PC-9 (cell line): ENCODE measurements at places on chromosomes 2 and 18. TPM values are rescaled to one million over a fixed set of nuclear protein-coding genes. Genes with fewer than 3 reads are reported as not detected.

CFAP210 gene
- 0.96 TPM in 1 of 2 replicates, not detected in the other for total RNA-seq

- DNase-seq, result no peak
- H3K27me3 ChIP-seq, result no peaks in the 10 kb centered on the region
- no peak overlapping the region for H3K27ac ChIP-seq
- no peaks in the 10 kb centered on the region for H3K36me3 ChIP-seq
- H3K4me3 ChIP-seq, result no peak overlapping the region
Measured at GRCh38 chr2:25324905-25325592, 16.7 kb downstream of the DNMT3A start.

DNA sequence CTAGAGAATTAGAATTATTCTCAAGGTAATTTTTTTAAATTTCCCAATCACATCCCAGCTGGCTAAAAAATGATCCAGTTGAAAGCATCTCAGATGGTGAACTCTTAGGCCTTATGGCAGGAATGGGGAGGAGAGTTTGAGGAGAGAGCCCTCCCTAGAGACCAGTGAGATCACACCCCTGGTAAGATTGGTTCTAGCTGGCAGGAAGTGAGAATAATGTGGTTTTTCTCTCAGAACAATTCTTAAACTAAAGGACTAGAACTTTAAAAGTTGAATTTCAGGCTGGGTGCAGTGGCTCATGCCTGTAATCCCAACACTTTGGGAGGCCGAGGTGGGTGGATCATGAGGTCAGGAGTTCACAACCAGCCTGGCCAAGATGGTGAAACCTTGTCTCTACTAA is 120.2 kb downstream of the MYO3B start:
- H3K4me1 ChIP-seq, result no peaks in the 10 kb centered on the region
- no peak for DNase-seq
- H3K27me3 ChIP-seq, result no peaks in the 10 kb centered on the region
- no peak overlapping the region for H3K27ac ChIP-seq

STEAP3 gene
- 23.0 and 26.3 TPM in 2 replicates for total RNA-seq

FAM237A gene
- not detected in 2 replicates for total RNA-seq

GRCh38 chr2:121833358-121833723 is 77.9 kb downstream of the TSN start:
- no peak for DNase-seq
- H3K4me3 ChIP-seq, result no peak overlapping the region
- no peaks in the 10 kb centered on the region for H3K36me3 ChIP-seq

DNA sequence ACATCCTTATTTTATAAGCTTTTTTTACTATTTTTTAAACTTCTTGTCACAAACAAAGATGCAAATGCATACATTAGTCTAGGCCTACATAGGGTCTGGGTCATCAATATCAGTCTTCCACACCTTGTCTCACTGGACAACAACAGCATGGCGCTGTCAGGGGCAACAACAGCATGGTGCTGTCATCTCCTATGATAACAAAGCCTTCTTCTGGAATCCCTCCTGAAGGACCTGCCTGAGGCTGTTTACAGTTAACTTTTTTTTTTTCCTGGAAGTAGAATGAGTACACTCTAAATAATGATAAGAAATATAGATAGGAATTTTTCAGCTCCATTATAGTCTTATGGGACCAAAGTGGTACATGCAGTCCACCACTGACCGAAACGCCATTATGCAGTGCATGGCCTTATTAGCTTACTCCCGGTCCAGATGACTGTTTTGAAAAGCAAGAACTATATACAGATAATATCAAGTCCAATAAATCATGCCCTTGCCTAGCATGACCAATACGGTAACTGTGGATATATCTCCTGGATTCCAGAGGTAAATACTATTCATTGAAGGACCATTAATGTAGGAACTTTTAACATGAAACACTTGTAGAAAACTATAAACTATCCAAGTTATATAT is 38.4 kb downstream of the TCF4 start:
- no peak overlapping the region for H3K4me3 ChIP-seq
- H3K4me1 ChIP-seq, result no peaks in the 10 kb centered on the region
- no peaks in the 10 kb centered on the region for H3K27me3 ChIP-seq
- H3K36me3 ChIP-seq, result no peaks in the 10 kb centered on the region
- no peak for DNase-seq

DNA sequence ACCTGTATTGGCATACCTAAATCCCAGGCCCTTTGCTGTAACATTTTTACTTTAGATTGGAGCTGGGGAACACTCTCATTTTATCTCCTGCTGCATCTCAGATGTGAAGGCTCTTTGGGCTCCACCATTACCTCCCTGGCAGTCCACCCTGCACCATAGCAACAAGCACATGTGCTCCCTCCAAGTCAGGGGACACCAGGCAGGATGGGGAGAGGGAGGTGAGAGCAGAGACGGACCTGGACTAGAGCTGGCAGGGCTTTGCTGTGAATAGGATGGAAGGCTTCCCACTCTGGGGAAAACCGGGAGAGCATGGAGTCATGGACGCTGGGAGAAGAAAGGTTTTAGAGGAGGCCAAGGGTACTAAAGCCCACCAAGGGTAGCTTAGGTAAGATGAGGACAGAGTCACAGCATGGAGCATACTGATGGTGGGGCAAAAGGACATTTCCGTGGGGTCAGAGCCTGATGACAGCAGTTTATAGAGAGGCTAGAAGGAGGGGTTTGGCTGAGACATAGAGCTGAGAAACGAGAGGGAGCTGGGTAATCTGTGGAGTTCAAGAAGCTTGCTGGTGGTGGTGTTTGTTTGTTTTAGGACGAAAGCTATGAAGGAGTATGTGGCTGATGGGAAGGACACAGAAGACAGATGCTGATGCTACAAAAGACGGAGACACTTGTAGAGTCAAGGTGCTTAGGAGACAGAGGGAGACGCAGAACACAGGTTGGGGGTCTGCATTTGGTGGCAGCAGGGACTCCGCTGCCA is 134.8 kb downstream of the COL6A3 start:
- DNase-seq, result no peak
- H3K36me3 ChIP-seq, result no peaks in the 10 kb centered on the region
- H3K27ac ChIP-seq, result no peak overlapping the region
- H3K4me3 ChIP-seq, result no peak overlapping the region
- H3K4me1 ChIP-seq, result peaks cover 15% of the 10 kb centered on the region; the same call in 1 of the 2 replicates

- no peaks in the 10 kb centered on the region for H3K27me3 ChIP-seq
- no peak for DNase-seq
- no peak overlapping the region for H3K27ac ChIP-seq
- H3K4me3 ChIP-seq, result no peak overlapping the region
- no peaks in the 10 kb centered on the region for H3K36me3 ChIP-seq
Measured at GRCh38 chr2:140498360-140498759, 1632.5 kb downstream of the LRP1B start.

DNA sequence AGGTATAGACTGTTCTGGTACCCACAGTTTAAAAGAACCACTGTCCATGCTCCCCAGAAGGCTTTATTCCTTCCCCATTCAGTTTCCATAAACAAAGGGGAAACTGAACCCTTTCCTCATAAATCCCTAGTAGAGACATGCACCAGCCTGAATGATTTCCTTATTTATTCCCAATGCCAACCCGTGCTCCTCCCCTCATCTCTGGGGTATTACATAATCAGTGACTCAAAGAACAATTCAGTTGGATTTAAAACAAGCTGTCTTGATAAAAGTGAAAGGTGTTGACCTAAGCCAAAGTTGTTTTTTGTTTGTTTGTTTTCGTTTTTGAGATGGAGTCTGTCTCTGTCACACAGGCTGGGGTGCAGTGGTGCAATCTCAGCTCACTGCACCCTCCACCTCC is 418.5 kb upstream of the CNTNAP5 start:
- DNase-seq, result no peak
- H3K36me3 ChIP-seq, result no peaks in the 10 kb centered on the region
- no peak overlapping the region for H3K4me3 ChIP-seq

- H3K4me1 ChIP-seq, result peaks cover 21% of the 10 kb centered on the region
- no peaks in the 10 kb centered on the region for H3K36me3 ChIP-seq
- DNase-seq, result no peak
- no peak overlapping the region for H3K4me3 ChIP-seq
- H3K27ac ChIP-seq, result no peak overlapping the region
Measured at GRCh38 chr2:127012215-127012614, 94.7 kb downstream of the BIN1 start.

GRCh38 chr2:239328351-239329191 is 72.2 kb downstream of the HDAC4 start:
- no peak overlapping the region for H3K27ac ChIP-seq
- no peak overlapping the region for H3K4me3 ChIP-seq
- H3K27me3 ChIP-seq, result no peaks in the 10 kb centered on the region
- DNase-seq, result no peak
- H3K36me3 ChIP-seq, result no peaks in the 10 kb centered on the region
- H3K4me1 ChIP-seq, result no peaks in the 10 kb centered on the region

DNA sequence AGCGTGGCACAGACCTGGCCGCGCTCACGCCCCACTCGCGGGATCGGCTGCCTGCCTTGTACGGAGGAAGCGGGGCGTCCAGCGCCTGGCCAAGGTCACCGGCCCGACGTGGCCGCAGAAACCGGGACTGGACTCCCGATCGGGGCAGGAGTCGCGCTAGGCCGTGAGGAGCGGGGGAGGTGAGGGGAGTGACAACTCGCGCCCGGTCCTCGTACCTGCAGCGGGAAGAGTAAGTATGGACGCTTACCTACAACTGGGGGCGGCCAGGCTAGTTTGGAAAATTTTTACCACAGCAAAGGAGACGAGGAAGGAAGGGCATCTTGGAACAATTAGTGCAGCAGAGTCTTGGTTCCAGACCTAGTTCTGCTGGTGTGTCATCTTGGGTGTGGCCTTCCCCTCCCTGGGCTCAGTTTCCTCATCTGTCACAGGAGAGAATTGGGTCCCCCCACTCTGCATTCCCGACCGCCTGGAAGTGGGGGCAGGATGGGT is 693 bp downstream of the UBE2F start:
- DNase-seq, result peak; percentile 49
- H3K27ac ChIP-seq, result no peak overlapping the region
- H3K27me3 ChIP-seq, result no peaks in the 10 kb centered on the region
- H3K4me1 ChIP-seq, result peaks cover 45% of the 10 kb centered on the region

LRP2 gene
- not detected in 2 replicates for total RNA-seq

ALPP gene
- total RNA-seq, result 47.5 and 57.8 TPM in 2 replicates

DNA sequence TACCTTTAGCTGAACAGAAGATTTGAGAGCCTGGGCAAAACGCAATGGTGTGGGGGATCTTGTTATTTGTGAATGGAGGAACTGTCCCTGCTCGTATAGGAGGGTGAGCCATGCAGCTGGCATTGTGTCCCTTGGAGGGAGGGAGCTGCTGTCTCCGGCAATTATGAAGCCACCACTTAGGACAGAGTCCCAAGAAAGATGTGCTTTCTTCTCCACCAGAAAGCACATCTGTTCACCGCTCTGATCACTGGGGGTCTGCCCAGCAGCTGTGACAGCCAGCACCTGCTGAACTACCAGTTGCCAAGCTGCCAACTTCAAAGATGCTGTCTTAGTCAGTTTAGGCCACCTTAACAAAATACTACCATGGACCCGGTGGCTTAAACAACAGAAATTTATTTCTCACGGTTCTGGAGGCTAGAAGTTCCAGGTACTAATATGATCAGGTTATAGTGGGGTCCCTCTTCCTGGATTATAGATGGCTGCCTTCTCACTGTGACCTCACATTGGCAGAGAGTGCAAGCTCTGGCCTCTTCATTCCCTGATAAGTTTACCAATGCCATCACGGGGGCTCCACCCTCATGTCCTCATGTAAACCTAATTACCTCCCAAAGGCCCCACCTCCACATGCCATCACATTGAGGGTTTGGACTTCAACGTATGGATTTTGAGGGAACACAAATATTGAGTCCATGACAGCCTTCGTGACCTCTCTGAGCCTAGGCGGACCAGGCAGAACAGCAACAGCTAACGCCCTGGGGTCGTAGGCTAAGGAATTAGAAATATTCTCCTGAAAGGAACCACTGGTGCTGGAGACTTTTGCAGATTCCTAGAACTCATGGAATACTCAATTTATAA is 148.3 kb downstream of the RHBDD1 start:
- no peak overlapping the region for H3K27ac ChIP-seq
- H3K36me3 ChIP-seq, result no peaks in the 10 kb centered on the region
- DNase-seq, result no peak
- H3K4me1 ChIP-seq, result no peaks in the 10 kb centered on the region
- no peaks in the 10 kb centered on the region for H3K27me3 ChIP-seq
- no peak overlapping the region for H3K4me3 ChIP-seq

DNA sequence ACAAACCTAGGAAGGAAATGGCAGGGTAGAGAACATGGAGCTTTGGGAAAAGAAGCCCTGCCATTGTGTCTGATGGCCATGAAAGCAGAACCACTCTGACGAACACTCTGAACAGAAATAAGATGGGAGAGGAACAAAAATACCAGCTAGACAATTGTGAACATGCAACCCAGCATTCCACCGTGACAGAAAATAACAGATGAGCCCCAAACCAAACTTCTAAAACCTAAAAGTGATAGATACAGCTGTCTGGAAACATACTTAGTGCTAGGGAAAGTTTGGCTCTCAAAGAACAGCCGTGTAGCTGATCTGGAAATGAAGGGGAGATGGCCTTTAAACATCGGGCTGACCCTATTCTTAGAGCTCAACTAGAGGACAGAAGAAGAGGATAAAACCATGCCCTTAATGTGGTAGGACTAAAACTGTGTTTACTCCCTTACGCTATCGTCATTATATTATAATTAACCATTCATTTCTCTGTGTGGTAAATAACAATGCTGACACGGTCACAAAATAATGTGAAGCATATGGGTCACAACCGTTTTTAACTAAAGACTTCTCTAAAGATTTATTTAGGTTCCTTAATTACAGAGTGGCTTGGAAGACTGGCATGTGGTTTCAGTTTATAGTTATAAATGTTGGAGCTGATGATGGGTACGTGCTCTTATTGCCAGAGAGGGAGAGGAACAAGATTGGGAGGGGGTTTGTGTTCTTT is 80.6 kb downstream of the MYO1B start:
- no peak overlapping the region for H3K4me3 ChIP-seq

DNA sequence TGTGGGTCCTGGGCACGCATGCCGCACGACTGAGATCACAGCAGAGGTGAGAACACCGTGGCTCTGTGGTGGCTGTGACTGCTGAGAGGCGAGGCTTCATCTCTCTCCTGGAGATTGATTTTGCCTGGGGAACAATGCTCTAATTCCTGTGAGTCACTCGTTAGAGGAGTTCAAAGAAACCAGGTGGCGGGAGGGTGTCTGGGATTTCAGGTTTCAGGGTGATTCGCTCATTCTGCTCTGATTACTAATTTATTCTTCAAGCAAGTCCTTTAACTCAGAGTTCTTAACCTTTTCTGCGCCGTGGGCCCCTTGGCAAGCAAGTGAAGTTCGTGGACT is 56.3 kb downstream of the GLI2 start:
- peaks cover 29% of the 10 kb centered on the region for H3K4me1 ChIP-seq
- DNase-seq, result peak; percentile 75
- no peak overlapping the region for H3K4me3 ChIP-seq
- no peak overlapping the region for H3K27ac ChIP-seq
- no peaks in the 10 kb centered on the region for H3K27me3 ChIP-seq
- no peaks in the 10 kb centered on the region for H3K36me3 ChIP-seq
